ENCODE measurements at places on chromosomes 1 and 21.
A peak's percentile ranks its signal among the peaks of the same experiment; 100 is the strongest.

GRCh38 chr1:110433803-110434202 lies 17.1 kb upstream of the PROK1 start:
- DNase-seq, result peak; percentile 37

- no peak for DNase-seq
Measured at GRCh38 chr1:96764469-96764868, 42.9 kb downstream of the PTBP2 start.

DNA sequence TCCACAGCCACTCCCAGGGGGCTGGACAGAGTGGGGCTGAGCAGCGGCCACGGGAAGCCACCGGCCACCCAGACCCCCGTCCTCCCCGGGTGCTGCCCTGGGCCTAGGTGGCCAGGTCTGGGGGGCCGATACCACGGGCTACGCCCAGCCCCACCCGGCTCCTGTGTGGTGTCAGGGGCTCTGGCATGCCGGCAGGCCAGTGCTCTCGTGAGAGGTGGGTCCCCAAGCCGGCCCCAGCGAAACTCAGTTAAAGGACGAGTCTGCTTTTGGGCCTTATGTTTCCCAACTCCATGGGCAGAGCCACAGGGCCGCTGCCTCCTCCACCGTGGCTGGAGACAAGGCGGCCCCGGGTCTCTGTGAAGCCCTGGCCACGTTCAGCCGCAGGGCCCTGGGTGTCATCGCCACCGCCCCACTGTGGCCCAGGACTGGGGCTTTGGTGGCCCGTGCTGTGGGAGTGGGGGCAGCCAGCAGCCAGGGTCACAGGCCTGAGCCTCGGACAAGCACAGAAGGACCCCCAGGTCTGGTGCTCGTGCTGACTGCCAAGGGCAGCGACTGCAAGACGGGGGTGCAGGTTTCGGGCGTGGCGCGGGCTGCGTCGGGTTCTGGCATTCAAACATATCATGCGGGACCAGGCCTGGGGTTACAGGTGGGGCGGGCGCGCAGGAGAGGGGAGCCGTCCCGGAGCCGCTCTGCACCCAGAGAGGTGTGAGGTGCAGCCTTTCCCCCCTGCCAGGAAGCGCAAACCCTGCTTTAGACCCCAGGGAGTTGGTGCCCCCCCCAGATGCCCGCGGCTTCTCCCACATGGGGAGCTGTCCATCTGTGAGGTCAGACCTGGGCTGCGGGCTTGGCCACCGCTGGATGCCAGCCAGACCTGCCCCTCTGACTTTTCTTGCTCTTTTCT lies 11.9 kb upstream of the C1orf159 start:
- no peak for DNase-seq

DNA sequence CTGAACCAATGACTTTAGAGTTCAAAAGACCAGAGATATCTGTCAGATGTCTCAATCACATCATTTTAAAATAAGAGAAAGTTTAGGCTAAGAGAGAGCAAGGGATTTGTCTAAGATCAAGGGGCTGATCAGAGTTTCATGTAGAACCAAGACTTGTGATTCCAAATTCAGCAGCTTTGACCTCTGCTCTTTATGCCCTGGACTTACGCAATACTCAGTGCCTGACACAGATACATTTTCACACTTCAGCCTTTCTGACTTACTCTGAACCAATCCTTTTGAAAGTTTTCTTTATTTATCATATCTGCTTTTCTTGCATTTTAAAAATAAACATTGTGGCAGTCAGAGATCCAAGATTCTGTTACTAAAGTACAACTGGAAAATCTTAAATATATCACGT lies 428.0 kb downstream of the PLPP3 start:
- no peak for DNase-seq

GRCh38 chr1:18240906-18241305 lies 133.3 kb downstream of the IGSF21 start:
- DNase-seq, result no peak

GRCh38 chr1:177340601-177341067 lies 169.9 kb downstream of the BRINP2 start:
- no peak for DNase-seq

DNA sequence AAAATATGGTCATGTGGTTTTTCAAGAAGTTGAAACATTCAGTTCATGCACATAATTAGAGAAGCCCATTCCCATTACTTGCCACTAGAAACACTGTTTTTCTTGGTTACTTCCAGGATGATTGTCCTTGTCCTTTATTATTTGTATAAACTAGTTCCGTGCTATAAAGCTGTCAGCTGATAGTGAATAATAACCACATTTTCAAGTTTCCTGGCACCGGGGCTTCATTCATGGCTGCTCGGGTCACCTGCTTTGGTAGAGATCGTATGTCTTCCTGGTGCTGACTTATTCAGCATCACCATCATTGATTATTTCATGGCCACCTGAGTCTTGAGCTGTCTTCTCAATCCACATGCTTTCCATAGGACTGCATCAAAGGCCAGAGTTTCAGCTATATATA lies 62.9 kb upstream of the ZNF326 start:
- no peak for DNase-seq

DNA sequence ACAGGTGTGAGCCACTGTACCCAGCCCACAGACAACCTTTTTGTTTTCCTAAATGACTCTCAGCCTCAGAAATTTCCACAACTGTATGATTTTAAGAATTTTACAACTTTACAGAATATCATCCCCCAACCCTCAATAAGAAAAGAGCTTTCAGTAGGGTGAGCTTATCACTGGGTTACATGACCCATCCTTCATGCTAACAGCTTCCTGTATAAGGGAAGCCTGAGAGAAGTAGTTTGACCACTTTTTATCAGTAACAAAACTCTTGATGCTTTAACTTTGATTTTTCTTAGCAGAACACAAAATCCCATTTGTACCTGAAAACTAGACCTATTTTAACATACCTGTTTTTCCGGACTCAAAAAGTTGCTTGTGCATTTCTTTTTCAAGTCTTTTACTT lies 9.7 kb upstream of the MYBPHL start:
- DNase-seq, result no peak

DNA sequence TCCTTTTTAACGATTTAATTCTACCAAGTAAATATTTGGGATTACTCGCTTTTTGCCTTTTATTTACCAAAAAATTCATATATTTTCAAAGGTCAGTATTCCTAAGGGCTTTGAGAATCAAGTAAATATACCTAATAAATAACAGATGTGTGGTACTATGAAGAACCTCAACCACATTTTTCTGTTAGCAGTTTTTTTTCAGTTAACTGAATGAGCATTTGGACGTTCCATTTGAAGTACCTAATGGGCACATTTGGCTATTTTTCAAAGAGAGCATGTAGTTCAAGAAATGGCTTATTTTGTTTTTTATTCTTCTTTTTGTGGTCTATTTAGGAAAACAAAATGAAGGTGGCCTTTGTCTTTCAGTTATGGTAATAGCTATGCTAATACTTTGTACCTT lies 253.0 kb downstream of the GPR52 start:
- no peak for DNase-seq

- DNase-seq, result no peak
Measured at GRCh38 chr1:44647896-44648295, 26.4 kb downstream of the TMEM53 start.

- DNase-seq, result no peak
Measured at GRCh38 chr1:165841582-165842017, 14.2 kb downstream of the UCK2 start.

Data from KG1 (cell line).